ENCODE measurements at places on chromosomes 6 and 20.
A peak's percentile ranks its signal among the peaks of the same experiment; 100 is the strongest.

DNA sequence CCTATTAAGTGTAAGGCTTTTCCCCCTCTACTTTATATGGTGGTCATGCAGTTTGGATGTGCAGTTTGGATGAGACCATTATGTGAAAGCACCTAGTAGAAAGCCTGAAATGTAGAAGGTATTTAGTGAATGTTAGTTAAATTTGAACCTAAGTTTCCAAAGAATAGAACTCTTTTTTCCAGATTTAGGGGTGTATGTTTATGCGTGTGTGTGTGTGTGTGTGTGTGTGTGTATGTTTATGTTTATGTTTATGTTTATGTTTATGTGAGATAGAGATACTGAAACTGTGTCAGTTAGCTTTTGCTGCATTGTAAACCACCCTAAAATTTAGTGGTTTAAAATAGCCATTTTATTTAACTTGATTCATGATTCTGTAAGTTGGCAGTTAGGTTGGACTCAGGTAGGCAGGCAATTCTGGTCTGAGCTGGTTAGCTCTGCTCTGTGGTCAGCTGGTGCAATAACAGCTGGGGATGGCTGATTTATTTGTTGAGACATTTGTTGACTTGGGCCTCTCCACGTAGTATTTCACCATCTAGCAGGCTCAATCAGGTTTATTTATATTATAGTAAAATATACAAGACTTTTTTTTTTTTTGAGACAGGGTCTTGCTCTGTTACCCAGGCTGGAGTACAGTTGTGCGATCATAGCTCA is 54.0 kb downstream of the STK4 start:
- no peak for DNase-seq

DNA sequence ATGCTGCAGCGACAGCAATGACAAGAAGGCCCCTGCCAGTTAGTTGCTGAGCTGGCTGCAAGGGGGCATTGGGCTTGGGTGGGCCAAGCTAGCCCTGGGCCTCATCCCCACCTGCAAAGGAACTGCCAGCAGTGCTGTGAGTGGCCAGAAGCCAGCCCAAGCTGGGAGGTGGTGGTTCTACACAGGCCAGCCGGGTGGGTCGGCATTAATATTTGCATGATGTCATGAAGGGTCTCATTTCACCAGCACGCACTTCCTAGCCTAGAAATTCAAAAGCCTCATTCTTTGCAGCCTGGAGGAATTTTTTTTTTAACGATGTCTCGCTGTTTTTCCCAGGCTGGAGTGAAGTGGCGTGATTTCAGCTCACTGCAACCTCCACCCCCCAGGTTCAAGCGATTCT is 62.0 kb downstream of the IYD start:
- no peak for DNase-seq

DNA sequence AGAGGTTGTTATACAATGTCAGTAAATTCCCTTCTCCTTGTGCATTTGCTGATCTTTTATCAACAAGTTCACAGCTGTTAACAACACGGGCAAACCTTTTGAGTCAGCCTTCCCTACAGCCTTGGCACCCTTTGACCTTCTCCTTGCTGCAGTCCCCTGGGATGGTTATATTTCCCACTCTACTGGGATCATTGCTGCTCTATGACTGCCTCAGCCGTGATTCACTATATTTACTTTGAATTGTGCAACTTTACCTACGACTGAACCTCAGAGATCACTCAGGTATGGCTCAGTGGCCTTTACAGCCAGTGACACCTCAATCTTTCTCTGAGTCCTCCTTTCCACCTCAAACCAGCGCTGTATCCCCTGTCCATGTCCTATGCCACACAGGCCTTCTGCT is 1293.3 kb downstream of the EPHA7 start:
- DNase-seq, result no peak

DNA sequence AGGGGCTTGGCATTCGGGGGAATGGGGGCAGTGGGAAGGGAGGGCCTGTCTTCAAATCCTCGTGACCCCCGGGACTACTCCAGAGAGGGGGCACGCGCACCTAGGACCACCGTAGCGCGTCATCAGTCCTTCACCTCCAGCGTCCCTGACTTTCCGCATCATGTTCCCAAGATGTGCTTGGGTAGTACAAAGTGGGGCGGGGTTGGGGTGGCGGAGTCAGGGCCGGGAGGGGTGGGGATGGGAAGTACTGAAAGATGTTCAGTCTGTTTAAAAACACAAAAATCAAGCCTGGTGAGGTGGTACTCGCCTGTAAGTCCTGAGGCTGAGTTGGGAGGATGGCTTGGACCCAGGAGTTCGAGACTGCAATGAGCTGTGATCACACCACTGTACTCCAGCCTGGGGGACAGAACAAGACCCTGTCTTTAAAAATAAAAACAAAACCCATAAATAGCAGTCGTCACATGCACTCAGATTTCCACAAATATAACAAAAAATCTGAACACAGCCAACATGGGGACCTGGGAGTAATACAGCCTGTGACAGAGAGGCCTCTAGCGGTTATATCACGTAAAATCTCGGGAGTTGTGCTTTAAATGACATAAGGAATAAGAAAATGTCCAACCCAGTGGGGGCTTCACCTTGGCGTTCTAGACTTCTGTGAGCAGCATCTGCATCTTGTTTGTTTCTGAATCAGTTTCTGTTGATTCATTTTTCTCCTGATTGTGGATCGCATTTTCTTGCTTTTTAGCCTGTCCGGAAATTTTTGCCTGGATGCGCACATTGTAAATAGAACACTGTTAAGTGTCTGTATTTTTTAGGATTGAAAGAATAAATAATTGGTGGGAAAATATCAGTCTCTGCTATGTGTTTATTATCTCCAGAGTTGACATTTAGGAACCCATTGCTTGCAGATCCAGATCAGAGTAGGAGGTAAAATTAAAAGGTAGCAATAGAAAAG is 698 bp upstream of the LRP11 start:
- DNase-seq, result peak; percentile 68

- DNase-seq, result no peak
These were observed 378.2 kb upstream of the BTBD3 start for GRCh38 chr20:11539450-11539849.

- no peak for DNase-seq
These were observed 23.6 kb upstream of the FBXL4 start for GRCh38 chr6:98971303-98971702.

DNA sequence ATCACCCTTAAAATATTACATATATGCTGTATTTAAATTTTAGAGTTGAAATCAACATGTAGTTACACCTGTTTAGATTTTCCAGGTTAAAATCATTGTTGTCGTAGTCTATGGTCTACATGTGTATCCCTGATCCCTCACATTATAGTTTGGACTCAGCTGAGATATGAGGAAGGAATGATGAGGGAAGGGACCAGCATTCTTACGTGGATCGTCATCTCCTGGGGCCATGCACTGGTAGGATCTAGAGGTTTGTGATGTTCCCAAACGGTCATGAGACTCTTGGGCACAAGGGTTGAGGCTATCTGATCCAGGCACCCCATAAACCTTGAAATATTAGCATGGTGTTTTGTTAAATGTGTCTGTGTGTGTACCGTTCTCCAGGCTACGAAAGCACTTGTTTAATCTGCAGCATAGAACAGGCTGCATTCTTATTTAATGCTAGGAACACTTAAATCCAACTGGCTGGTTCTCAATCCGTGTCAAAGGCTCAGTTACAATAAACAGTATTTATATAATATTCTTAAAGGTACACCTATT is 55.4 kb downstream of the IPCEF1 start:
- DNase-seq, result no peak

DNA sequence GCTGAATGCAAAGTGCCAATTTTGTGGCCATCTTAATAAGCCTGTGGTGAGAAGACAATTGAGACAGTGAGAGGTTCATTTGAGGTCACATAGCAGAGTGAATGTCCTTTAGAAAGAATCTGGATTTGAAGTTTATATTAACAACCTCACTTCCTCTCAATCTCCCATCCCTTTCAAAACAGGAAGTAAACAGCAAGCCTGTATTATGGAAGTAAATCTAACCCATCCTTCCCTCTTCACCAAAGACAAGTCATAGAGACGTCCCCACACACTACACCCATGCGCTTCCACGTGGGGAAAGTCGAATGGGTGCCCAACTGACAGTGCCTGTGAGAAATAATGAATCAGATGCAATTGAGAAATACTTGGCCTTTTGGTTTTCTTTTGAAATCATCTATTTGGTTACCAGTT is 28.8 kb upstream of the CCND3 start:
- DNase-seq, result peak; percentile 59

DNA sequence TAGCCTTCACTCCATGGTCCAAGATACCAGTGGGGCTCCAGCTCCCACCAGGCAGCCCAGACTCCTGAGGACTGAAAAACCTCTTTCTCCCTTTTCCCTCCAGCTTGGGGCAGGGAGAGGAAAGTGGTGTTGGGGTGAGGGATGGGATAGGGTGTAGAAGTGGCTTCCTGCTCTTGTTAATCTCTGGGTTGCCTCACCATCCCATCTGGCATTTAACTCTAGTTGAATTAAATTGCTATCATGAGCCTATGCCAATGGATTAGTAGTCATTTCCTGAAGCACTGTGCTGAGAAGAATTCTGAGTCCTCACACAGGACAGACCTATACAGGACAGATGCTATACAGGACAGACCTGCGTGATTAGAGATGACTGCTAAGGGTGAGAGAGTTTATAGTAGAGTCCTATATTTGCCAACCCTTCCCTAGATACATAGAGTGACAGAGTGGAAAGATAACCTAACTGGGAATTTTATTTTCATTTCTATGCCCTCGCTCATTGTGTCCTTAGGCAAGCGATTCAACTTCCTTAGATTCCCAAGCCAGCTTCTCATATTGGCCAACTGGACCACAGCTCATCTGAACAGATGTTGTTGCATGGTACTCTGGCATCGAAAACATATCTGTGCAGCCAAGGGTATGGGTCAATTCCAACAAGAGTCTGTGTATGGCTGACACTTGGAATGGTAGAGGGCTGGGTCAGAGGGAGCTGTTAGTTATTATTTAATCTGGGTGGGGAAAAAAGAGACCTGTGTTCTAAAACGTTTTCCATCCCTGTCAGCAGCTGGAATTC is 42.8 kb downstream of the MCHR2 start:
- DNase-seq, result no peak

GRCh38 chr20:48787861-48788375 is 39.9 kb downstream of the PREX1 start:
- DNase-seq, result no peak

GRCh38 chr20:31542201-31542842 is 28.1 kb downstream of the HM13 start:
- no peak for DNase-seq

DNA sequence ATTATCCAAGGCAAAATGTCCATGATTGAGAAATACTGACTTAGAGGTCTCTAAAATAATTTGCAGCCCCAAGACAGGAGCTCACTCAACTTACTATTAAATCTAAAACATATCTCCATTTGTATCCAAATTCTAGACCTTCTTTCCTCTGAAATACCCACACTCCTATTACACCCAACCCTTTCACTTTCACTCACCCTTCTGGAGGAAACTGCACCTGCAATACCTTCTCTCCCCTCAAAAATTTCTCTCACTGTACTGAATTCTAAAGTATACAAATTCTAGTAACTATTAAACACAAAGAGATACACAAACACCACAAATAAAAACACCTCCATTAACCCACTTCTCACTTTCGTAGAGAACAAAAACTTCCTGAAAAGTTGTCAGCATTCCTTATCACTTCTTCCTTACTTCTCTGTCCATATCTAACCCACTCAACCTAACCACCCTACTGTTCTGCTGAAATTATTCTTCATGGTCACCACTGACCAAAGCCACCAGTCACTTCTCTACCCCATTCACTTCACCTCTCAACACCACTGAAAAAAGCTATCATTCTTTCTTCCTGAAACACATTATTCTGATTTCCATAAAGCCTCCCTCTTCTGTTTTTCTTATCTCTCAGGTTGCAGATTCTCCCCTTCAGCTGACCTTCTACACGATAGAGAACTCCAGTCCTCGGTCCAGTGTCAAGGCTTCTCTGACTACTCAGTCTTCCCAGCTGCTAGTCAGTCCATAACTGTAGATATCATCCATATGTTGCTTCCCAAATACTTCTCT is 12.0 kb downstream of the LMBRD1 start:
- no peak for DNase-seq

- DNase-seq, result no peak
These were observed 32.8 kb downstream of the PCMT1 start for GRCh38 chr6:149782337-149782736.

DNA sequence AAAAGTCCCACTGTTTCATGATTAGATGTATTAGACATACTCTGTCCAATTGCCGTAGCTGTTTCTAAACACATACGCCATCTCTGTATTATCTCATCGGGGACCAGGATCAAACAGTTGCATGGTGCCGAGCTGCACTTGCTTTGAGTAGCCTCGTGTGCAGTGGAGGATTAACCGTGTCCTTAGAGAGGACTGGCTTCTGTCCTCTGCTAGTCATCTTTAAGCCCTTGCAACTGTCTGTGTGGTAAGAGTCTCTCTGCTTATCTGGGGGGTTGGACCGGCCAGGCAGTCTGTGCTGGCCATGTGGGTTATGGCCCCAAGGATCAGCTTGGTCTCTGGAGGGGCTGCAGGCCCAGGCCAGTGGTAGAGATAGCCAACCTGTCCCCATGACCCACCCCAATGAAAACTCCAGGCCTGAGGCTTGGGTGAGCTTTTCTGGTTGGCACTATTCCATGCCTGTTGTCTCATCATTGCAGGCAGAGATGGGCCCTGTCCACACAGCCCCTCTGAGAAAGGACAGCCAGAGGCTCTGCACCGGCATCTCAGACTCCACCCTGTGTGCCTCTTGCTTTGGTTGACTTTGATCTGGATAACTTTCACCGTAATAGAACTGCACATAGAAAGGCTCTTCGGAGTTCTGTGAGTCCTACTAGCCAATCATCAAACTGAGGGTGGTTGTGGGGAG is 137.3 kb upstream of the SNX9 start:
- DNase-seq, result no peak

DNA sequence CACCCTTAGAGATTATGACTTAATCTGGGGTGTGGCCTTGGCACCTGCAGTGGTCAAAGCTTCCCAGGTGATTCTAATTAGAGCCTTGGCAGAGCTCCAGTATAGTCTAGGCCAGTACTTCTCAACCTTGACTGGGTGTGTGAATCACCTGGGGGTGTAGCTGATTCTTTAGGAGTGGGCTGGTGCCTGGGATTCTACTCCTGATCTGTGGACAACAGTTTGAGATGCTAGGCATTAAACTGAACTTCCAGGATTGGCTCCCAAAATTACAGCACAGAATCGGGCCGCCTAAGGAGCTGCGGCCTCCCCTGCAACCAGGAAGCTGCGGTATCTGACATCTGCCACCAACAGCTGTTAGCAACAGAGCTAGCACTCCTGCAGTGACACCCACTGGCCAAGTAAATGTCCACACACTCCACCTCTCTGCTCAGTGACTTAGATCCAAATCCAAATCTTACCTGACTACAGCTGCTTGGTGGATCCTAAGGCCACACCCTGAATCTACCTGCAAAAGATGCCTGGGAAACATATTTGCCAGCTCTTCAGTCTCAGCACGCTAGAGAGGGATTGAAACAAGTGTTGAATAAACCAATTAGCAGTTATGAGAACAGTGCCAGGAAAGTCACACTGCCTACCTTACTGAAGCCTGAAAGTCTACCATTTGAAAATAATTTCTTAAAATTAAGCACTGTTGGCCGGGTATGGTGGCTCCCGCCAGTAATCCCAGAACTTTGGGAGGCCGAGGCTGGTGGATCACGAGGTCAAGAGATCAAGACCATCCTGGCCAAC is 126.7 kb downstream of the UNC5CL start:
- no peak for DNase-seq

- DNase-seq, result no peak
These were observed 471.2 kb downstream of the PKHD1 start for GRCh38 chr6:51616243-51616642.

GRCh38 chr6:152984513-152984872 is 1.7 kb upstream of the FBXO5 start:
- no peak for DNase-seq

- DNase-seq, result no peak
These were observed 17.6 kb downstream of the PRDM1 start for GRCh38 chr6:106103728-106104109.

GRCh38 chr6:161866570-161866969 is 592.7 kb upstream of the AGPAT4 start:
- DNase-seq, result no peak

Data from right atrium auricular region (tissue), 2 donors.